ENCODE measurements at places on chromosomes 6 and 20.

DNA sequence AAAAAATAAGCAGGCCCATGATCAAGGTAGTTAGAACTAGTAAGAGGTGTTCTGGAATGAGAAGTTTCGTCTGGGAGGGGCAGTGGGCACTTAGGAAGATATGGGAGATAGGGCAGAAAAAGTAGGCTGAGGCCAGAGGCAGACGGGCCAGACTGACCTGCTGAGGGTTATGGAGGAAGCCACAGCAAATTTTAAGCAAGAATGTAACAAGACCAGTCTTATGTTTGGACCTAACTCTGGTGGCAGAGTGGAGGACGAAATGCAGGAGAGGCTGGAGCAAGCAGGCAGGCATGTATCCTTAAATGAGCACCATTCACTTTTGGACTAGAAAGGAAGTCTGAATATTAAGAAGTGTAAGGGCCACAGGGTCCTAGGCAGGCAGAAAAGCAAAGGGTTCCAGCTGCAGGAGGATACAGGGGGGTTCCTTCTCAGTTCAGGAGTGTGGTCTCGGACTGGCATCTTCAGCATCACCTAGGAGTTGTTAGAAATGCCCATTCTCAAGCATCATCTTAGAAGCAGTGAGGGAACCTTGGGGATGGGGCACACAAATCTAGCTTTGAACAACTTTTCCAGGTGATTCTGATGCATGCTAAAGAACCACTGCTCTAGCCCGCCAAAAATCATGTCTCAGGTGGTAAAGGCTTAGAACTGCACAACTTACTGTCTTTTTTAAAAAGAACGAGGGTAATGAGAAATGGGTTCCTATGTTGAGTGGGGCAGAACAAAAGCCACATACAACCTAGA lies 1.7 kb upstream of the DSTN start:
- DNase-seq: no peak

- DNase-seq: no peak
These were observed 319.1 kb upstream of the QKI start for GRCh38 chr6:163095401-163095800.

DNA sequence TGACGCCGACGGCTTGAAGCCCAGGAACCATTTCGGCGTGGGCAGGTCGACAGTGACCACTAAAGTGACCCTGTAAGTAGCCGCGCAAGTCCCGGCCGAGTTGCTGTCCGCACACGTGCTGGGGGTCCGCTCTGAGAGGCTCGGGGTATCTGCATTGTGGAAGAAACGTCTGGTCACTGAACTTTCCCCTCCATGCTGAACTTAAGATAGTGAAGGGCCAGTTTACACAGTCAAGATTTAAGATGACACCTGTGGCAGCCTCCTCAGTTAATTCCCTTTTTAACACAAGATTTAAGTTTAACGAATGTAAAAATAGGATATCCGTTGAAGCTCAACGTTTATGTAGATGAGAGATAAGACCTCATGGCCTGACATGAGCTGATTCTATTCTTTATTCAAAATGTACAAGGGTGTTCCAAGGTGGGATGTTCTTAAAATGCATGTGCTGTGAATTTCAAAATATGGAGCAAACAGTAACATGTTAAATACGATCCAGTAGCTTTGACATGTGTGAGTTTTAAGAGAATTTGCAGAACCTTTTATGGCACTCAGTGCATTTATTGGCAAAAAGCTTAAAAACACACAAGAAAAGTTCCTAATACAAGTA lies 116.2 kb downstream of the RTN4IP1 start:
- DNase-seq: no peak

DNA sequence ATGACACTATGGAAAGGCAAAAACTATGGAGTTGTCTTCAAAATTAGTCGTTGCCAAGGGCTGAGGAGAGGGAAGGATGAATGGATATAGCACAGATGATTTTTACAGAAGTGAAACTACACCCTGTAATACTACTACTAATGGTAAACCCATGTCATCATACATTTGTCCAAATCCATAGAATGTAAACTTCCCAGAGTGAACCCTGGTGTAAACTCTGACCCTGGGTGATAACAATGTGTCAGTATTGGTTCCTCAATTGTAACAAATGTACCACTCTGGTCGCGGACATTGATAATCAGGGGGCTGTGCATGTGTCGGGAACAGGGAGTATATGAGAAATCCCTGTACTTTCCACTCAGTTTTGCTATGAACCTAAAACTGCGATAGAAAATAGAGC lies 72.2 kb downstream of the CNBD2 start:
- DNase-seq: no peak

DNA sequence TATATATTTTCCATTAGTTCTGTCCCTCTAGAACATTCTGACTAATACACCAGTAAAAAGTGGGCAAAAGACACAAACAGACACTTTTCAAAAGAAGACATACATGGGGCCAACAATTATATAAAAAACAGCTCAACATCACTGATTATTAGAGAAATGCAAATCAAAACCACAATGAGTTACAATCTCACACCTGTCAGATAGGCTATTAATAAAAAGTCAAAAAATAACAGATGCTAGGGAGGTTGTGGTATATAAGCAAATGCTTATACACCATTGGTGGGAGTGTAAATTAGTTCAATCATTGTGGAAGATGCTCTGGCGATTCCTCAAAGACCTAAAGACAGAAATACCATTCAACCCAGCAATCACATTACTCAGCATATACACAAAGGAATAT lies 1707.8 kb downstream of the GRIK2 start:
- no peak for DNase-seq

All from activated naive CD4-positive, alpha-beta T cell treated with anti-CD3 and anti-CD28 coated beads for 36 hours (primary cell).